ENCODE measurements at places on chromosomes 2 and 18.

DNA sequence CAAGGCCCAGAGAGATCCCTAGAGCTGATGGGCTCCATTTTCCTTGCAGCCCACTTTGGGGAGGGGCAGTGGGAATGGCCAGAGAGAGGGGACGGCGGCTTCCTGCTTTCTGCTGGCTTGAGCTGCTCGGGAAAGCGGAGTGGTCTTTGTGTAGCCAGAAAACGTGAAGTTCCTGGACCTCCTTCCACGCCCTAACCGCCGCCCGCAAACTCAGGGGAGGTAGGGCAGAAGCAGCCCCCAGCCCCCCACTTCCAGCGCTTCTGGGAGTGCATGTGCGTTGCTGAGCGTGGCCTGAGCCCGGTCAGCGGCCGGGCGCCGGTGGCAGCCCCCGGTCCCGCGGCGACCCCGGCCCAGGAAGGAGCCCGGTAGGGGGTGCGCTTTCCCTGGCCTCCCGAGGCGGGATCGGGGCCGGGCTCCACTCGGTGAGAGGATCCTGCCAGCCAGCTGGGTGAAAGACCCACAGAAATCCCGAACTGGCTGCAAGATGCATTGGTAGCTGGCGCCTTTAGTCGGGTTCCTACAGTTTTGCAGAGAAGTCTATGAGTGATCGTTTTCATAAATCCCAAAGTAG lies 25.3 kb upstream of the BOD1L2 start:
- DNase-seq, result no peak

DNA sequence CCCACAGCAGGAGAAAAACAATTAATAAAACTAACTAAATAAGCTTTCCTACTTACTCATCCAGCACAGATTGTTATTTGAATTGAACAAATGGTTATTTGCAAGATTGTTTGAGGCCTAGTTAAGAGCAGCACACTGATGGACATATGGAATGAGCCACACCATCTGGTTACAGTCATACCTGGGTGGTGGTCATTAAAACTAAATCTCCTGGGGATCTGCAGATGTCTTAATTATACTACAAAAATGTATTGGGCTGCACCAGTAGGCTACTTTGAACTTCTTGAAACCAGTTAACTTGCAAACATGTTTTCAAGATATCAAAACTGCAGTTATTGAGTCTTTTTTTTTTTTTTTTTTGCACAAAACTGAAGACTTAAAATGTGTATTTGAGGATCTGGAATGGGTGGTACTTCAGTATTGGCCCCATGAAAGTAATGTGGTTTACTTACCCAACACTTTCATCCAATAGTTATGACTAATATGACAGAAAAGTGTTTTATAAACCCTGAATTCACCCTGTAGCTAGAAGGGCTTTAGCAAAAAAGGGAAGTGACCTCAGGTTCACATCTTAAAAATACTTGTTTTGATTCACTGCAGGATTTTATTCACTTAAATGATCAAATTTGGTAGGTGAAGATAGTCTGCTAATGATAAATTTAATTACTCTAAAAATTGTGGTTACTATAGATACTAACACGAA lies 10.8 kb downstream of the AGFG1 start:
- DNase-seq, result peak; percentile 39

GRCh38 chr2:156083763-156084493 lies 248.6 kb downstream of the NR4A2 start:
- DNase-seq, result no peak

DNA sequence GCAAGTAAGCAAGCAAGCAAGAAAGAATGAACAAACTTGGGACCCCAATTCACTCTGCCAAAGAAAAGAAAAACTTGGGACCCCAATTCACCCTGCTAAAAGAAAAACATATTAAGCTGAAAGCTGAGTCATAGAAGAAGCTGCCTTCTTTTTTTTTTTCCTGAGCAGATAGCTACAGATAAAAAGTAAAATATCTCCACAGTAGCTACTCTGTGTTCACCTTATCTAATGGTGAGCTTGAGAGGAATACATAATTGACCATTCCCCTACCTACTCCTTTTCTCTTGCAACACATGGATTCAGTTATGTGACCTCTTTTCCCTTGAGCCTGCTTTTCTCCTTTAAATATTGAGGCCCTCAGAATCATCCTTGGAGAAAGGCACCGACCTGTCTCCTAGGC lies 63.0 kb downstream of the MCFD2 start:
- DNase-seq, result no peak

DNA sequence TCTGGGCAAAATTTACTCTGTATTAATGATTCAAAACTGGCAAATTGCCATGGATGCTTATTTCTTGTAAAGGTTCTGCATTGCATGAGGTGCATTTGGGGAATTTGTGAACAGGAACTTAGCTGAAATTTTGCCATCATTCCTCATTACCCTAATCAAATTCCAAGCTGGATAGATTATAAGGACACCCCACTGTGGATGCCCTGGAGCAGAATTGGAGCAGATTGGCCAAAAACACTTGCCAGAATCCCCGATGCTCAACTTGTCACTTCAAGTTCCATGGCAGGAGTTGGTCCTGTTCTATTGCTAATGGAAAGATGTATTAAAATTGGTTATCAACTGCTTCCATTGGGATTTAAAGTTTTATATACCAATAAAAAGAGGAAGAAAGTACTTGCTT lies 237.9 kb downstream of the CCDC102B start:
- DNase-seq, result no peak

- no peak for DNase-seq
Observed at GRCh38 chr18:10839421-10839820, 309.9 kb downstream of the PIEZO2 start.

DNA sequence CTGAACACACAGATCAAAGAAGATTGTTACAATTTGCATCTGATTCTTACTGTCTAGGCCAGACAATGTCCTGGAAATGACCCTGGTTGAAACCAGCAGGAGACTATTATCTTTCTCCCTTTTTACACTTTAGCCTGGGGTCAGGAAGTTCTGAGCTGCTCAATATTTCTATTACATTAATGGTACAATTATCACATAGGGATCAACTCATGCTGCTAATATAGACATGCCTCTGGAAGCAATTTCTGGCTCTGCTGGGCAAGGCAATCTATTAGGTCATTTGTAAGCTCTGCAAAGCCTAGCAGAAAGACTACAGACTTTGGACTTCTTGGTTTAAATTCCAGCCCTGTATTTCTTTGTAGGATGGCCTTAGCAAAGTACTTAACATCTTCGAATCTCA lies 205.3 kb downstream of the LRP1B start:
- no peak for DNase-seq

- DNase-seq, result no peak
Observed at GRCh38 chr2:50953021-50953420, 78.9 kb downstream of the NRXN1 start.

DNA sequence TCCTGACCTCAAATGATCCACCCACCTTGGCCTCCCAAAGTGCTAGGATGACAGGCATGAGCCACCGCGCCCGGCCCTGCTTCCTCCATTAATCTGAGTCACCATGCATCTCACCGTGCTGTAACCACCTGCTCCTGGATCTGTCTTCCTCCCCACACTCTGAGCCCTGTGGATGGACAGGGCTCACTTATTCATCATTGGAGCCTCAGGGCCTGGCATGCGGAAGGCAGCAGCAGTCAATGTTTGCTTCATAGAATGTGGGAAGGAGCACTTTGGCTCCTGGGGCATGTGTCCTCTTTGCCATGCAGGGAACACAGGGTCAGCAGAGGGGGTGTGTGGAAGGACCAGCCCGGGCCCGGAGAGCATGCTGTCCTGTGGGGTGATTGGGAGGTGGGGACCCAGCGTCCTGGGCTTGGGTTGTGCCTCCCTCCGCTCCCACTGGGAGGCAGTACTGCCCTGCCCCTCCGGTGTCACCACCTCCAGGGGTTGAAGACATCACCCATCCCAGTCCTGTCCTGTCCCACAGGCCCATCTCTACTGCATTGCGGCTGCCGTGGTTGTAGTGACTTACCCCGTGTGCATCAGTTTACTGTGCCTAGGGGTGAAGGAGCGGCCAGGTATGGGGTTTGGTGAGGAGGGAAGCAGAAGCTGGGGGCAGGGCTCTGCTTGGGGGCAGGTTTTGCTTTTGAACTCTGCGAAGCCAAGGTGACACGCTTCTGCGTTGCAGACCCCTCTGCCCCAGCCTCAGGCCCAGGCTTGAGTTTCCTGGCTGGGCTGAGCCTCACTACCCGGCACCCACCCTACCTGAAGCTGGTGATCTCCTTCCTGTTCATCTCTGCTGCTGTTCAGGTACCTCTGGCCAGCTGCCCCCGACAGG lies 11.5 kb downstream of the MFSD2B start:
- DNase-seq, result peak; percentile 62

- DNase-seq, result no peak
Observed at GRCh38 chr2:239306274-239307220, 94.3 kb downstream of the HDAC4 start.

- DNase-seq, result no peak
Observed at GRCh38 chr2:120785228-120785966, 49.7 kb downstream of the GLI2 start.

DNA sequence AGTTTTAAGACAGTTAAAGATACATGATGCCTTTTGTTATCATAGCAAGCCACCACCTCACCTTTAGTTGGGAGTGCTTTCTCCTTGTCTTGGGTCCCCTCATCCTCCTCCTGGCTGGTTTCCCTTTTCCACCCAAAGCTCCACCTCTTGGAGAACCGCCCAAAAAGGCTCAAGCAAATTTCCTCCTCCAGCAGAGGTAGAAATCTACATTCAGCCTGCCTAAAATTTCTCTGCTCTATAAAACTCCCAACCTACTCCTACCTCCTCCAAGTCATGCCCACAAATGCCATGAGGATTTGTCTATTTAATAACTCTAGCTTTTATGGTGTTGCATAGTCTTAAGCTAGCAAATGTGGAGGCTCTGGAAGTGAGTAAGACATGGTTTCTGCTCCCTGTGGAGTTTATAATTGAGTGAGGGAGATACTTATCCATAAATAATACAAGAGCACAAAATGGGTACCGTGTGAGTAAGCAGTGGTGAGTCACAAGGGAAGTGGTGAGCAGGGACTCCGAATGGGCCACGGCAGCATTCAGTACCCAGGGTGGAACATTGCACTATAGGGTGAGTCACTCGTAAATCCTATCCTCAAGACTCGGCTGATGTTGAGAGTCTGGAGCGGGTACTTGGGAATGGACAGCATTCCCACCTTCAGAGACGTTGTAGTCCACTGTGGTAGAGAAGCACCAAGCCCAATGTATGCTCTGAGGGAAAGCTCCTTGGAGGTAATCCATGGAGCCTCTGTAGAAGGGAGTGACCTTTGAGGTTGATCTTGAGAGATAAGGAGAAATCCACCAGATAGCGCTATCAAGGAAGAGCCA lies 146.3 kb downstream of the RTN4 start:
- no peak for DNase-seq

Measured in GM12891 (cell line).